CD4-positive, alpha-beta T cell treated with Interleukin-6 for 4 hours (primary cell): ENCODE measurements at places on chromosomes 5 and 9.

DNA sequence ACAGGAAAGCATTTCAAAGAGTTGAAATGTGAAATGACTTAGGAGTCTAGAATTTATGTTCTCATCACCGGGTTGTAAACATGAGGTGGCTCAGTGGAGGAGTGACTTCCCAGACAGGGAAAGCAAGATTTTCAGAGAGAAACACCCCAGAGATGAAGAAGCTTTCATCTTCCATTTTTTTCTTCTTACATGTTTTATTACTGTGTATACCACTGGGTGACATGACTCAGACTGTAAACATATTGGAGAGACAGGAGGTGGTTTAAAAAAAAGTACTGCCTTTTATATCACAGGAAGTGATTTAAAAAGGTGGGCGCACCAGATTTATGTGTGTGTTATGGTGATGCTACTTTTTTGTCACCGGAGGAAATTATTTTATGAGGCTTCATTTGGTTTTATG lies 209.1 kb upstream of the TUT7 start:
- no peak for DNase-seq

DNA sequence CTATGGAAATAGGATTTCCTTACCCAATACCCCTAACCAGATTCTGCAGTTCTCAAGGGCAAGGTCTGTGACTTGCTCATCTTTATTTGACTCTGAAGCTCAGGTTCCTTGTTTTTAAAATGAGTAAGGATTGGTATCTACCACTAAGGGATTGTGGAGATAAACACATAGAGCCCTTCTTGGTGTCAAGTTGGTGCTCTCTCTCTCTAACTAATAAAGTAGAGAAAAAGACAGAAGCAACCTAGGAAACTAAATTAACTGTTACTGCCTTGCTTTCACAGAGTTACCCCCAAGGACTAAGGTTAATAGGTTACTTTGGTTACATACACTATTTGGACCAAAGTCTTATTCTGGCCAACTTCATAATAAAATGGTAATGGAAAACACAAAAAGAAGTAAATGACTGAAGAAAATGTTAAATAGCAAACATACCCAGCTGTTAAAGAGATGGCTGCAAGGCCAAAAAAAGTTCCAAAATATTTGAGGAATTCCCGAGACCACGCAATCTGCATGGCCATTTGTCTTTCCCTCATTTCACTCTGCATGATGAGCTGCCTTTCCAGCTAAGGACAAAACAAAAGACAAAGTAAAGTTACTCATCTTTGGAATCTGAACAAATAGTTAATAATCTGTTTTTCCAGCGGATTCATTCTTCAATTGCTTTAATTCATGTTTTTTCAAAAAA lies 21.8 kb upstream of the RLN1 start:
- no peak for DNase-seq

GRCh38 chr5:164482351-164482750 lies 976.9 kb downstream of the MAT2B start:
- DNase-seq, result no peak

GRCh38 chr5:155434267-155434666 lies 420.7 kb downstream of the KIF4B start:
- DNase-seq, result no peak

GRCh38 chr9:3656224-3656623 lies 130.4 kb upstream of the RFX3 start:
- no peak for DNase-seq

DNA sequence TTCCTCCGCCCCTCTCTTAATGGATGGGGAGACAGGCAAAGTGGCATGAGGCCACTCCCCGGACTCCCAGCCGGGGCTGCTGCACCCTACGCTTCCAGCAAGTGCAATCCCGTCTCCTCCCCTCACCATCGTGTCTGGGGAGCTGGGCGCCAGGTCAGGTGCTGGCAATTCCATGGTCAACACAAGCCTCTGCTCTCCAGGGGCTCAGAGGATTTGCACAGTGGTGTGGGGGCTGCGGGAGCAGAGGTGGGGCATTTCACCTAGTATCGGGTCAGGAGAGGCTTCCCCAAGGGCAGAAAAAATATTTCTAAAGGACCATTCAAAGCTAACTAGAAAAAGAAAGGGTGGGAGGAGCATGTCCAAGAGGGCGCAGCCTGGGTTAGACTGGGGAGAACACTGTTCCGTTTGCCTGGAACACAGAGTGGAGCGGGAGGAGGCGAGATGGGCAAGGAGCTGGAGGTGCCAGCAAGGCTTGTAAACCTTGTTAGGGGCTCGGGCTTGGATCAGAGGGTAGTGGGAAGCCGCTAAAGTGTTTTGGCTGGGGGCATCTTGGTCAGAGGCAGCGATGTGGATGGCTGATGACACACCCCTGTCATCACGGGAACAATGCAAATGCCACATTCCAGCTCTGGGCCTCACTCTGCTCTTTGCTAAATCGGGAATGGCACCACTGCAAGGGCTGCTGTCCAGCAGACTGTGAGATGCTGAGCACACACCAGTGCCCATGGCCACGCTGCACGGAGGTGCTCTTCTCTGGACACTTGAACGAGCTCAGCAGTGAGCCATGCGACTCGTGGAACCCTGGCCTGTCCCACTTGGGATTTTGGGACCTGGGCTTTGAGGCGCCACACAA lies 191.7 kb downstream of the CDK5RAP2 start:
- DNase-seq, result no peak

DNA sequence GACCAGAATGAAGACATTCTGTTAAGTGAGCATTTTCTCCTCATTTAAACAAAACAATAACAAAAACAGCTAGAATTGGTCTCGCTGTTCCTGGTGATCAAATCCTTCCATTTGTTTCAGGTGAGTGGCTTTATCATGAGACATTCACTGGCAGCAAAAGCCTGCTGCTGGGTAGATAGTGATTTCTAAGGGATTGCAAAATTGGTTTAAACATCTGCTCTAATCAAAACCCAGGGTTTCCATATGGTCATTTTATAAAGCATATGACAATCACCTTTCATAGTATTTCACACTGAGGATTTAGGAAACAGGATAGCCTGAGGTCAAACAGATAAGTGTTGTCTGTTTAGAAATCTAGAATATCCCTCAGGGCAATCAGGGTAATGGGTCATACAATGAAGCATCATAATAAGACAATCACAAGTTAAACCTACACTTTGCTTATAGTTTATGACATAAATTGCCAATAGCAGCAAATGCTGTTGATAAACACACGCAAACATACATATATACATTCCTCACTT lies 769.6 kb upstream of the C9orf72 start:
- no peak for DNase-seq

DNA sequence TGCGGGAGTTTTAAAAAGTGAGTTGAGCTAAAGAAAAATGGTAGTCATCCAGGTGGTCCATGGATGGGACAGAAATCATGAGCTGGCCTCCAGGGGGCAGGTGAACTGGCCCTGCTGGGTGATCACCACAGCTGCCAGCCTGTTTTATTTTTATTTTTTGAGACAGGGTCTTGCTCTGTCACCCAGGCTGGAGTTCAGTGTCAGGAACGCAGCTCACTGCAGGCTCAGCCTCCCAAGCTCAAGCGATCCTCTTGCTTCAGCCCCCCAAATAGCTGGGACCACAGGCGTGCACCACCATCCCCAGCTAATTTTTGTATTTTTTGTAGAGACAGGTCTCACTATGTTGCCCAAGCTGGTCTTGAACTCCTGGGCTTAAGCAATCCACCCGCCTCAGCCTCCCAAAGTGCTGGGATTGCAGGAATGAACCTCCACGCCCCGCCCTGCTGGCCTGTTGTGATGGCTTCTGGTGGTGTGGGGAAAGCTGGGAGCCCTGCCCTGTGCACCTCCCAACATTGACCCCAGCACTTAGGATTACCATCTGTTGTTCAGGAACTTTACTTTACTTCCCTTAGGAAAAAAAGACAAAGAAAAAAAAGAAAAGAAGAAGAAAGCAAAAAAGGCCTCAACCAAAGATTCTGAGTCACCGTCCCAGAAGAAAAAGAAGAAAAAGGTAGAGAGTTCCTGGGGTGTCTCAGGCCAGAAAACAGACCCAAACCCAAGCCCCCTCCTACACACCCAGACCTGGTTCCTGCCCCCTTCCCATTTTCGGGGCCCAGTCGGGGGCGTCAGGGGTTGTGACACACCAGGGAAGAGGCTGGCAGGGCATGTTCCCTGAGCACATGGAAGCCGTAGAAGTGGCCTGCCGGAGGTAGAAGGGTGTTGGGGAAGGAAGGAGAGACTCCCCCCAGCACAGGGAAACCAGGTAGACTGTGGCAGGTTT lies 14.7 kb downstream of the CD74 start:
- no peak for DNase-seq

GRCh38 chr5:133468596-133468995 lies 143.7 kb downstream of the FSTL4 start:
- no peak for DNase-seq

GRCh38 chr9:119852390-119852789 lies 483.2 kb upstream of the BRINP1 start:
- DNase-seq, result no peak

GRCh38 chr9:27433631-27434325 lies 90.3 kb upstream of the IFNK start:
- DNase-seq, result no peak

GRCh38 chr9:75855509-75855908 lies 35.0 kb upstream of the PCSK5 start:
- DNase-seq, result no peak

- no peak for DNase-seq
These were observed 5.7 kb downstream of the NEURL1B start for GRCh38 chr5:172646716-172647285.

DNA sequence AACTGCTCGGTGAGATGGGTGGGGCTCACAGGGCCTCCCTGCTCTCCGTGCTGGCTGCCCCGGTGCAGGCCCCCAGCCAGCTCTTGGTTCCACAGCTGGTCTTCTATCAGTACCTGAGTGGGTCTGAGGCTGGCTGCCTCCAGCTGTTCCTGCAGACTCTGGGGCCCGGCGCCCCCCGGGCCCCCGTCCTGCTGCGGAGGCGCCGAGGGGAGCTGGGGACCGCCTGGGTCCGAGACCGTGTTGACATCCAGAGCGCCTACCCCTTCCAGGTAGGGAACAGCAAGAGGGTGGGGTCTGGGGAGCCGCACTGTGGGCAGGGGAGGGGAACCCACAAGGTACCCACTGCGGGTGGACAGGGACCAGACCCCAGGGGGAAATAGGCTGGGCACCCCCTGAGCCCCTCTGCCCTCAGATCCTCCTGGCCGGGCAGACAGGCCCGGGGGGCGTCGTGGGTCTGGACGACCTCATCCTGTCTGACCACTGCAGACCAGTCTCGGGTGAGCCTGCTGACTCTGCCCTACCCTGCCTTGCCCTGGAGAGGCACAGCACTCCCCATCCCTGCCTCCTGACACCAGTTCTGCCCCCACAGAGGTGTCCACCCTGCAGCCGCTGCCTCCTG lies 2.8 kb downstream of the MAMDC4 start:
- DNase-seq, result no peak

DNA sequence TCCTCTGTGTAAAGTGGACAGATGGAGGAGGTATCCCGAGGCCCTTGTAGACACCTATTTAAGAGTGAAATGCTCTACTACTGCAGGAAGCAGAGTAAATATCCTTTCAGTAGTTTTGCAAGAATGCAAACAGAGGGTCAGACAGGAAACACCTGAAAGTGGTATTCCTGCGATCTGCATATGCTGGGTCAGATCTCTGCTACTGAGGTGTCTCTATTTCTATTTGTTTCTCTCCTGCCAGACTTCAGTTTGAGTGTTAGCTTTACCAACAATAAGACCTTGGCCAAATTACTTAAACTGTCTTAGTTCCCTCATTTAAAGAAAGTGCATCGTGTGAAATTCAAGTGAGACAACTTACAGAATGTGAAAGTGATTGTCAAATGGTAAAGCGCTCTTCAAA lies 47.6 kb downstream of the JAKMIP2 start:
- no peak for DNase-seq

DNA sequence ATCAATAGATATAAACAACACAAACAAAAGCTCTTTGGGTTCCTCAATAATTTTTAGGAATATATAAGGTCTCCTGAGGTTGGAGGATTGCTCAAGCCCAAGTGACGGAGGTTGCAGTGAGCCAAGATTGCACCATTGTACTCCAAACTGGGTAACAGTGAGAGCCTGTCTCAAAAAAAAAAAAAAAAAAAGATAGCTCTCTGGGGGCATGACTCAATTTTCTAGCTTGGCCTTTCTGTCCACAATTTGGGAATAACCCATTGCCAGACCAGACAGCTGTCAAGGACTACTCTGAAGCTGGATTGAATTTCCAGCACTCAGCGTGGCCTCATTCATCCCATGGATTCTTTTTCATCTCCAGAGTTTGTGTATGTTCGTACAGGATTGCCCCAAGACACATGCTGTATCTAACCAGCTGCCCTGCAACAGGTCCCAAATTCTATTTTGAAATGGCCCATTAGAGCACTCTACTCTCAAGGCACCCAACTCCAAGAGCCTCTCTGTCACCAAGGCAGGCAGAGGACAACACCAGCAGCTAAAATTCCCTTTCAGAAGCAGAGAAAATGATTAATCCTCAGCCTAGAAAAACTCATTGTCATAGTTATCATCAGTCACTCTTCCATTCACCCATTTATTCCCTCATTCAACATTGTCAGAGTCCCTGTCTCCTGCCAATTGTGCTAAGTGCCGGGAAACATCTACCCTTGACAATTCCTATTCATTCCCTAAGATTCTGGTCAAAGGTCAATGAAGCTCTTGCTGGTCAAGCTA lies 8.7 kb downstream of the FAM193B start:
- DNase-seq, result no peak

DNA sequence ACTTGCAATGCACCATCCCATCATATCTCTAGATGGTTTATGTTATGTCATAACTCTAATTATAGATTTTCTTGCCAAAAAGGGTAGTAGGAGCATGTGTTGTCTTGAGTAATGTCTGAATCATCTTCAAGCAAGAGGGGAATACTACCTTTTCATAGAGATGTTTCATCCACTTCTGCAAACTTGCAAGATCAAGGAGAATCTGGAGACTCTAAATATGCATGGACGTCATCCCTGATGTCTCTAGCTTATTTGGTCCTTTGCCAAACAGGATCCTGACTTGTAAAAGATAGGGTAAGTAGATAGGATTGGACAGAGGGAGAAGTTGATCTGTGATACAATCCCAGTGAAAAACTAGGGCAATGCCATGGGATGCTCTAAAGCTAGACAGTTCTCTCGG lies 246.5 kb downstream of the DMRTA1 start:
- DNase-seq, result no peak

DNA sequence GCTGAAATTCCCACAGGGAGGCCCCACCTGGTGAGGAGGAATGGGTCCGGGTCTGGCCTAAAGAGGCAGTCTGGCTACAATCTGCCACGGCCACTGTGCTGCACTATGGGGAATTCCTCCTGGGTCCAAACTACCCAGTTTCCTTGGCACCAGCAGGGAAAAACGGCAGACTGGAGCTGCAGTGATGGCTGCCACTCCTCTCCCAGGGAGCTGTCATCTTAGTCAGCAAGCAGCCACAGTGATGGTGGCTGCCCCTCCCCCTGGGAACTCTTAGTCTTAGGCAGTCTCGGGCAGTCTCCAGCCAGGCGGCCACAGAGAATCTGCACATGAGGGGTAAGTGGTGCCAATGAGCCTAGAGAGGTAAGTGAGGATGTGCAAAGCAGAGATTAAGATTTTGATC lies 205.8 kb downstream of the TMEM38B start:
- no peak for DNase-seq
